ENCODE measurements at places on chromosomes 6 and 20.
A peak's percentile ranks its signal among the peaks of the same experiment; 100 is the strongest.

DNA sequence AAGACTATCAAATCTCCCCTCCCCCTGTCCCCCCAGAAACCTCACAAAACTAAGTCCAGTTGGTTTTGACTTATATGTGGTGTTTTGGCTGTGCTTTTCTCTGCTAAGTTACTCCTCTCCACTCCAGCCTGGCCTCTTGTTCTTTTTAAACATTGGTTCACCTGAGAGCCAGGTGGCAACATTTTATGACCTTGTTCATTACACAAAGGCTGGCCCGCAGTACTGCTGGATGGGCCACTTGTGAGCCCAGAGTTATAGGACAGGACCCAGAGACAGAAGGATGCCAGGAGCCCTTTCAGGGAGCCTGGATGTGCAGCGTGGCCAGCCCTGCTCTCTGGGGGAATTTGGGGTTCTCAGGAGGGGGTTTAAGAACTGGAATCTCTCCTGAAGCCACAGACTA lies 90.0 kb downstream of the RAMACL start:
- no peak for DNase-seq

- peak; percentile 86 for DNase-seq
Measured at GRCh38 chr6:159044899-159045727, at the start of gene TAGAP. TAGAP (minus strand) TSS chr6:159044991; CDS start chr6:159044146, 845 bp downstream.

GRCh38 chr6:4585682-4586468 lies 190.3 kb upstream of the CDYL start:
- no peak for DNase-seq

DNA sequence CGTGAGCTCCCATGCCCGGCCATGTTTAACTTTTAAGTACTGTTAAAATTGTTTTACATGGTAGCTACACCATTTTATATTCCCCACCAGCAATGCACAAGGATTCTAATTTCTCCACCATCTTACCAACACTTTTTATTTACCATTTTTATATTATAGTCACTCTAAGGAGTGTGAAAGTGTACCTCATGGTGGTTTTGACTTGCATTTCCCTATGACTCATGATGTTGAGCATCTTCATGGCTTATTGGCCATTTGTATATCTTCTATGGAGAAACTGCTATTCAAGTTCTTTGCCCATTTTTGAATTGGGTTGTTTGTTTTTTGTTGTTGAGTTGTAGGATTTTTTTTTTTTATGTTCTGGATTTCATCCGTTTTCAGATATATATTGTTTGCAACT lies 15.6 kb upstream of the BPHL start:
- no peak for DNase-seq

DNA sequence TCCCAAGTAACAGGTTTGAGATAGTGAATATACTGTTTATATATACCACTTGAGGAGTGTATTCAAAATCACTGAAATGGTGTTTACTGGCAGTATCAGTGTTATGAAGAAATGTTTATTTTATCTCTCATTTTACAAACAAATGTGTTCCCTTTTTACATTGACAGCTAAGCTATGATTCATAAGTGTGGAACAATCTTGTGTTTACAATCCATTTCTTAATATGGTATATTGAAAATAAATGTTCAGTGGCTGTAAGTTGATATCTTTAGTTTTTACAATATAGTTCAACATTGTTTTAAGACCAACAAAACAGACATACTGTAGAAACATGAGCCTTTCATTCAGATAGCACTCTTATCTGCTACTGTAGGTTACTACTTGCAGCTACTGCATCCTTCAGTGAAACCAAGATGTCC lies 14.3 kb downstream of the PHF3 start:
- no peak for DNase-seq

DNA sequence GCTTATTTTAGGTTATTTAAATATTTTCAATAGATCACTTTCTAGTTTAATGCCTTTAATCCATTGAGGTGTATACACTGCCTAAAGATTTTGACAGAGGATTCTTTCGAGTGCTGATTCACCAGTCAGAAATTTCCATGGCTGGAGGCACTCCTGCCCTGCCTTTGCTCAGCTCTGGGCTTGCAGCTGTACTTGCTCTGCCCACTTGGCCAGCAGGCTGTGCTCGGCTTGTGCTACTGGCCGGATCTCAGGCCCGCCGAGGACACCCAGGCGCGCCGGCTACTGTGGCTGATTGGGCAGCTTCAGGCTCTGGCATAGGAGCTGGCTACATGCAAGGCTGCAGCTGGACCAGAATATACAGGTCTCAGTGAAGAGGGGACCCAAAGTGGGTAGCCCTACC lies 675.1 kb upstream of the MMS22L start:
- DNase-seq: no peak

DNA sequence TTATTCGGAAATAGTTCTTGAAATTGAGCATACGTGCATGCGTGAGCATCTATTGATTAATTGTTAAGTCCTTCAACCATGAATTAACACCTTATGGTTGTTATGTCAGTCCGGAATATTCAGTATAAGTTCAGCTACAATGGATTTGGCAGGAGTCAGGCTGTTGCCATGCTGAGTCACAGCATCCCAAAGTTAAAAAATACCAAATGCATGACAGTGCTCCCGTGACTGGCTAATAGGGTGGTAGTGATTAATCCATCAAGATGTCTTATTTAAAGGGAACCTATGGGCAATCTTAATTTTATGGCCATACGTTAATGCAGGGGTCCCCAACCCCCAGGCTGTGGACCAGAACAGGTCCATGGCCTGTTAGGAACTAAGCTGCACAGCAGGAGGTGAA lies 10.5 kb downstream of the RAE1 start:
- no peak for DNase-seq

- no peak for DNase-seq
Measured at GRCh38 chr6:148682990-148683389, 63.8 kb upstream of the UST start.

DNA sequence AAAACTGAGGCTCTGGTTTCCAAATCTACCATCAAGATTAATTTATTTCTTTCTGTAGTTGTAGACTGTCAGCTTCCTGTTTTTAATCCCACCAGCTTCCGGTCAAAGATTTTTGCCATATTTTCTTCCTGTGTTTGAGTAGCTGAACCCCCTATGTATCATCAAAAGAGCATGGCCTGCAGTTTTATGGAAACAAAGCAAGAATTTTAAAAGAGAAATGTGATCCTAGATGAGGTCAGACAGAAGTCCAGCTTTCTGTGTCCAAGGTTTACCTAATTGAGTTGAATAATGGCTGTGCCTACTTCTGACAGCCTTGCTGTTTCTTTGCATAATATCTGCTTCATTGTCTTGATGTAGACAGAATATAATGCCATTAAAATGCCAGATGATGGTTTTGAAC lies 163.7 kb downstream of the CARMIL1 start:
- no peak for DNase-seq

DNA sequence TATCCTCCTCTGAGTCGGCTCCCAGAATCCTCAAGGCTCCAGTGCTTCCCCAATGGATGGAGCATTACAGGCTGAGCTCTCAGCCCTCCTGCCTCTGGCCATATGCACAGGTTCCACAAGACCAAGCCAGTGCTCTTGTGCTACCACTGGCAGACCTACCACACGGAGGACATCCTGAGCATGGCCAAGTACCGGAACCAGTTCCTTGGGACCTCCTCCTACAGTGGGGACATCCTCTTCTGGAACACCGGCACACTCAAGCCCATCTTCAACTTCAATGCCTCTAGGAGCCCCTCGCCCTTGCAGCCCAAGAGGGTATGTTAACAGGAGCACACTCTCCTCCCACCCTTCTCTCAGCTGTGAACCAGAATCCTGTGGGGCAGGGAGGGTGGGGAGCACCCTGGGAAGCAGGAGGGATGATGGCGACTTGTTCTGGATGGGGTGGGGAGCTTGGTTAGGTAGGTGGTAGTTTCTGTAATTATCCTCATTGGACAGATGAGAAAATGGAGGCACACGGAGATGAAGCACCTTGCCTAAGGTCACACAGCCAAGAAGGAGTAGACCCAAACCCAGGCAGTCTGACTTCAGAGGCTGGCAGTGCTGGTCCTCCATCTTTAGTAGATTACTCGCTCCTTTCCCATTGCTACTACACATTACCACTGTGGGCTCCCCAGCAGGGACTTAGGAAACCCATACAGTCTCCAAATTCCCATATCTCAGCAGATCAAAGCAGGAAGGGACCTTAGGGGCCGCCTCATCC lies 58.6 kb downstream of the EFCAB8 start:
- DNase-seq: no peak

DNA sequence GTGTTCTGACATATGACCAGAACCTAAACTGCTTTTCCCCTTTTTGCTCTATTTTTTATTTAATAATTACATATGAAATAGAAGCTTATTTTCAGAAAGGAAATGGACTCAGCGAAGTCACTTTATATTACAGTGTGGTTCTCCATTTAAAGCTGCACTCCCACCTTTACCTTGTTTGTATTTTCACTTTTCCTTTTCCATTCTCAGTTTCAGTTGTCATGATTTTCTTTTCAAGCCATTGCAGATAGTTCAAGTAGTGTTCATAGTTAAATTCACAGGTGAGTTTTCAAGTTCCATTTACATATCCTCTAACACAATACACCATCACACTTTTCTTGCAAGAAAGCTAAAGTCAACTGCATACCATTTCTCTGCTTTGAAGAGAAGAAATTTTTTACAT lies 400.2 kb downstream of the HACE1 start:
- no peak for DNase-seq

DNA sequence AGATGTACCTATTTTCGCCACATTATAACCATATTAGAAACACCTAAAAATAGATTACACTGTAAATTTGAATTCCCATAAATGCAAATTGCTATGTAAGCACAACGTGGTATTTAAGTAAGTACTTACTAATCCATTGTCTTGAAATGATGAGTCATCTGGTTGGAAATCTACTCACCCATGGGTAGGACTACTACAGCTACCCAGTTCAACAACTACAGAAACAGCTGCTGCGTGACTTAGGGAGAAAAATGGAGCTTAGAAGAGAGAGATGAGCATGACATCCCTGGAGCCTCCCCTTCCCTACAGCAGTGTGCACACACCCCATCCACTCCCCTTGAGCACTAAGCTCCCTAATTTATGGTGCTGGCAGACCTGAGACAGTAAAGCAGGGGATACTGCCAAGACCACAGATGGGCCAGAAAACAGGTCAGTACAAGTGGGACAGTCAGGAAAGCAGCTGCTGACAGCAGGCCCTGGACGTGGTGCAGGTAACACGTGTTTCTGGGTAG lies 26.9 kb downstream of the RRAGD start:
- no peak for DNase-seq

- DNase-seq: no peak
Measured at GRCh38 chr6:44918671-44919296, 409.3 kb upstream of the RUNX2 start.

GRCh38 chr20:14245368-14245970 lies 91.9 kb downstream of the FLRT3 start:
- no peak for DNase-seq

GRCh38 chr6:127219869-127220268 lies 46.8 kb upstream of the RNF146 start:
- DNase-seq: no peak

DNA sequence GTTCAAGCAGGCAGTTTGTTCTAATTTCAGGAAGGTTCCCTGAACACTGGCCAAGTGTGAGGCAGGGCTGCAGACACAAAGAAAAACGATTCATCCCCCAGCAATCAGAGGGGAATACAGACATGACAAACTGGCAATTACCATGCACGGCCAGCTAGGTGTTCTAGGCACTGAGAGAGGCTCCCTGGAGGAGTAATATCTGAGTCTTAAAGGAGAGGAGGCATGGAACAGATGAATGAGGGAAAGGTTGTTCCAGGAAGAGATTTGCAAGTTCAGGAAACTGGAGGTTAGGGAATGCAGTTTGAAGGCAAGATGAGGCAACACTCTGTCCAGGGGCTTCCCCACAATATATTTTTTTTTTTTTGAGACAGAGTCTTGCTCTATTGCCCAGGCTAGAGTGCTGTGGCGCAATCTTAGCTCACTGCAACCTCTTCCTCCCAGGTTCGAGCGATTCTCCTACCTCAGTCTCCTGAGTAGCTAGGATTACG lies 11.1 kb downstream of the RRAGD start:
- no peak for DNase-seq

- DNase-seq: no peak
Measured at GRCh38 chr6:151917531-151918329, 110.2 kb downstream of the ESR1 start.

DNA sequence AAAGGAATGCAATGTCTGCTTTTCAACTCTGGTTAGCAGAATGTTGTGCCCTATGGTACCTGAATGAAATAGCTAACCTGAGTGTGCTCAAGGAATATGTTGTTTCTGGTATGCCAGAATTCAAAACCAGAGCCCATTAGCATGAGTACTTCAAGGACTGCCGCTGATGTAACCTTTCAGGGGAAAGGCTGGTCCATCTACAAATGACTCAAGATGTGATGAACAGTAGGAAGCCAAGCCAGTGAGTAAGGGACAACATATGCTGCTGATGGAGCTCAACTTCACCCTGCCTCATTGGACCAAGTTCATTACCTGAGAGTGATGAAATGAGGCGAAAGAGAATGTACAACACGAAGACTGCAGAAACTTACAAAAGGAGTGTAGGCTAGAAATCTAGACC lies 95.7 kb upstream of the BMP2 start:
- DNase-seq: no peak

DNA sequence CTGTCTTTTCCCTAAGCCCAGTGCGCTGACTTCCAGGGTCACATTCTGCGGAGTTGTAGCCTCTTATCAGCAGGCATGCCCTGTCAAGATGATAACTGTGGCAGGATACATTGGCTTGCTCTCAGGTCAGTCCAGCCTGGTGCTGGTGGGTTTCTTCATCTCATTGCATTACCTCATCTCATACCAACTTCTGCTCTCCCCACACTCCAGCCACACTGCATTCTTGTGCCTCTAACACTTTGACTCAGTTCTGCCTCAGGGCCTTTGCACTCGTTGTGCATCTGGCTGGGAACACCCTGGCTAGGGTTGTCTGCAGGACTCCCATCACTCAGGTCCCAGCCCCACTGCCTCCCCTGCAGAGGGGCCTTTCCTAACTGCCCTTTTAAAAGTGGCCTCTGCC lies 110.3 kb upstream of the BACH2 start:
- no peak for DNase-seq

GRCh38 chr20:20778676-20779075 lies 66.2 kb upstream of the RALGAPA2 start:
- DNase-seq: no peak

DNA sequence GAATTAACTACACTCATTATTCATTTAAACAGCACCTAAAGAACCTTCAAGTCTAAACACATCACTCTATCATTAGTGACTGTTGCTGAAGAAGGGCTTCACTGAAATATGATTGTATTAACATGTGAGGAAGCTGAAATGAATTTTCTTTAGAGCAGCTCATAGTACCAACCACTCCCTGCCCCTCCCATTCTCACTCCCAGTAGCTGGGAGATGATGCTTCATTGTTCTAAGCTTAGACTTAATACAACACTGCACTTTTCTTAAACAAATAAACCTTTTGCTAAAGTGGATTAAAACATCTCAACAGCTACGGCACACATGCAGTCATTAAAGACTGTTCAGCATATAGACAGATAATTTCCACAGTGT lies 63.1 kb downstream of the ATXN1 start:
- no peak for DNase-seq

DNA sequence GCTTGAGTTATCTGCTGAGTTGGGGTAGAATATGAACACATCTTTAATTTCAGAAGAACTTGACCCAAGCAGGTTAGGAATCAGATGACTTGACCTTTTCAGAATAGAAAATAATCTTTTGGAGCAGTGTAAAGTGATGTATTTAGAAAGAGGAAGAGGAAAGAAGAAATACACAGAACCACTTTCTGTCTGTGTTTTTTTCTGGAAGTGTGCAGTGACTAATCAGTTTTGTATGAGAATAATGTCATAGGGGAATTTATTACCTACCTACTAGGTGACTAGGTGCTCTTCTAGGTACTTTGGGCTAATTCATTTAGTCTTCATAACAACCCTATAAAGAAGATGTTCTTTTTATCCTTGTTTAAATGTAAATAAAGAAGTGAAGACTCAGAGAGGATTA lies 3.0 kb downstream of the PPP1R14C start:
- no peak for DNase-seq

- DNase-seq: no peak
Measured at GRCh38 chr6:146990284-146990683, 213.9 kb upstream of the STXBP5 start.
